Activated gamma-delta T cell treated with anti-CD3 and anti-CD28 coated beads, Interleukin-2, amount 50 U/mL, for 16 hours (primary cell): ENCODE measurements at places on chromosomes 7 and 10.

GRCh38 chr10:77603534-77603927 lies 34.1 kb downstream of the KCNMA1 start:
- no peak for DNase-seq

GRCh38 chr10:59805014-59805413 lies 51.8 kb upstream of the MRLN start:
- DNase-seq = no peak

GRCh38 chr7:108189733-108190388 lies 59.7 kb upstream of the LAMB4 start:
- no peak for DNase-seq

DNA sequence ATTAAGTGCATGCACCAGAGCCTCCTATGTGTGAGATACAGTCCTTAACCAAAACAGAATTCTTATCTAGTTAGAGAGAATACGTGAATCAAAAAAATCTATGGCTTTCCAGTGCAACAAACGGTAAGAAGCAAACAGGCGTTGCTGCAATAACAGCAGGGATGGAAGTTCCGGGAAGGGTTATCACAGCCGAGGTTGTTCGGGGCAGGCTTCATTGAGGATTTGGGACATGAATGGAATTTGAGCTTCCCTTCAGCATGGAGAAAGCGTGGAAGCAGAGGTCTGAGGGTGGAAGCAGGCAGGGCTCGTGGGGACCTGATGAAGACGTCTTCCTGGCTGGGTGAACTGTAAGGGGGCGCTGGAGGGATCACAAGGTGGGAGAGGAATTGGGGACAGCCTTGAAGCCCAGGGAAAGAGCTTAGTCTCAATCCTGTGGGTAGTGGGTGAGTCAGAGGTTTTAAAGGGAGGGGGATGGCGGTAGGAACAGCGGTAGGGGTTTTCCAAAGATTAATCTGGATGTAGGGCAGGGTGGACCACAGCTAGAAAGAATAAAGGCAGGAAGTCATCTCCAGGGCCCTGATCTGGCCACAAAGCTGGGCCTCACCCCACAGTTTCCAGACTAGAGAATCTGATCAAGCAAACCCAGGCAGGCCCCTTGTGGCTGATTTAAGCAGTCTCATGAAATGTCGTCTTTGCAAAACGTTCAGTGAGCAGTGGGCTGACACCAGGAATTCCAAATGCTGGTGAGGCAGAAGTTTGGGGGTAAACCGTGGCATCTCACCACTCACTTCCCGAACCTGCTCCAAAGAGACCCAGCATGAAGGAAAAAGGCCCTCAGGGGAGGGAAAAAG lies 65.1 kb downstream of the CALML3 start:
- DNase-seq = no peak

- no peak for DNase-seq
Observed at GRCh38 chr7:1056785-1057410, 12.6 kb downstream of the GPR146 start.

DNA sequence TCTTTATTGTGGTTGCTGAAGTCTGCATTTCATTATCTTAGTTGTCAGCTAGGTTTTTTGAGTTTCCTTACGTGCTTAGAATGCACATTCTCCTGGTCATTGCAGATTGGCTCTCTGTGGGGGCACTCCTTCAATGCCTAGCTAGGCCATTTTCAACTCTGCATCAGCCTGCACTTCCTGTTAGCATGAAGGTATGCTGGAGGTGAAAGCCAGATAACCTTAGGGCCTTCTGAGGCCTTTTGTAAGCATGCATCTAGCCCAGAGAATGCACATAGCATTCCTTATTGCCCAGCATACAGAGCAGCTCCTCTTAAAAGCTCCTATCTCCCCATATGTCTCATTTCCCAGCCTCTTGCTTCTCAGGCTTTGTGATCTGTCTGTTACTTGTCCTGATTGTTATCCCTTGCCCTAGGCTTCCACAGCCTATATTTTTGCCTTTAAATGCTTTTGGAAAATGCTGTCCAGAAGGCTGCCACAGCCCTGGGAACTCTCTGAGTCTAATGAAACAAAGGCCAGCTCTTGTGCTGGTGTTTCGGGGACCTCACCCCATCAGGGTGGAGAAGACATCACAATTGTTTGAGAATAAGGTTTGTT lies 108.1 kb upstream of the IGFBP3 start:
- DNase-seq = no peak

DNA sequence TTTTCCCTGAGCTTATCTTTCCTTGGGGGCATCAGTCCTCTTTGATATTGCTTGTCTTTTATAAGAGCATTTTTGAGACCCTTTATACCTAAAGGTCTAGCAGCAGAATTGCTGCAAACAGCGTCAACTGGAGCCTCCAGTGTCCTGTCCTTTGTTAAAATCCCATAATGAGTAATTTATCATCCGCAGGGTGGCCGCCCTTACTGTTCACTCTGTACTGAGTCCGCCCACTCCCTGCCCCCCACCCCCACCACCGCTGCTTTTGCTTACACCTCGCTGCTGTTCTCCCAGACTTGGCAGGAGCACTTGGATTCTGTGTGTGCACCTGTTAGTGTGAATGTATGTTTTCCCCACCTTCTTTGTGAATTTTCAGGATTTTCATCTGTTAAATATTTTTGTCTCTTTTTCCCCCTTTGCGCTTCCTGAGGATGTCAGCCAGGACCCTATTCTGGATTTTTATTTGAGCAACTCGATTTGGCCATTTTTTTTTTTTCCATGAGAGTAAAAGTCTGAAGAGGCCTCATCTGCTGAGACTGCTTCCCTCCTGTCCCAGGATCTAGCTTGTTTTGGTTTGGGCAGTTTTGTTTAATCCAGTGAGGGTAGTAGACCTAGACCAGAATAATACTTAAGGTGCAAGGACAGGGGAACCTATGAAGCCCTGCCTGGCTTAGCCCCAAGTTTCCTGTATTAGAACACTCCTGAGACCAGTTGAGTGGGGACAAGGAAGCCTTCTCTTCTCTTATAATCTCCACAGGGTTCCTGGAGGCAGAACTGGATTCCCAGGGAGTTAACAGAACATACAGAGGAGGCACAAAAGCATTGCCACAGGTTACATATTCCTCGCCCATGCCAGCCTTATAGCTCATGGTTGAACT lies 8.2 kb downstream of the AGFG2 start:
- no peak for DNase-seq

DNA sequence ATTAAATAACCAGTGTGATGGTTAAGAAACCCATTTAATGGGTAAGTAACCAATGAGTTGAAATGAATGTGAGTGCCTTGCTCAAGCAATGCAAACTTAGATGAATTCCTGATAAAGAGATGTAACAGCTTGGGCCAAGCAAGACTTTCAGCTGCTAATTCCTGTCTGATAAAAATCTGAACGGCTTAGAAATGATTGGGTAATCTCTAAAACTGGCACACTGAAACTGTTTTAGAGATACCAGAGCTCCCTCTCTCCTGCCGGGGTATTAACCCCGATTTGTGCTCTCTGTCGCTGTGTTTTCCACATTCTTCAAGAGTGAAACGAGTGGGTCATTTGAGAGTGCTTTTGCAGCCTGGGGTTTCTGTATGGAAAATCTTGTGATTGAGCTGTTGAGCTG lies 534.9 kb upstream of the GALNT17 start:
- no peak for DNase-seq
